ENCODE measurements at places on chromosomes 1 and 21.

DNA sequence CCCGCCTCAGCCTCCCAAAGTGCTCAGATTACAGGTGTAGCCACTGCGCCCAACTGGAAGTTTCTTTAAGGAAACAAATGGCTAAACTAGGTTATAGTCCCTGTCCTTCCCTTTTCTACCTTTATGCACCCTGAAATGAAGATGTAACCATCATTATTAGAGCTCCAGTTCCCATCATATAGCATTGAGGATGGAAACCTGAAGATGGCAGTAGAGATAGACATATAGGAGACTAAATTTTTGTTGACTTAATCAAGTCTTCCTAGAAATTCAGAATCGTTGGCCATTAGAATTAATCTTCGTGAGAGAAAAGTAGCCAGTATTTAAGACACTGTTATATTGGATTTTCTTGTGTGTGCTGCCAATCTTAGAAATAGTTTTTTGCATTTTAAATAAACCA, 1016.3 kb upstream of the NCAM2 start:
- no peak for DNase-seq

GRCh38 chr1:227006226-227006796, 66.2 kb downstream of the COQ8A start:
- no peak for DNase-seq

DNA sequence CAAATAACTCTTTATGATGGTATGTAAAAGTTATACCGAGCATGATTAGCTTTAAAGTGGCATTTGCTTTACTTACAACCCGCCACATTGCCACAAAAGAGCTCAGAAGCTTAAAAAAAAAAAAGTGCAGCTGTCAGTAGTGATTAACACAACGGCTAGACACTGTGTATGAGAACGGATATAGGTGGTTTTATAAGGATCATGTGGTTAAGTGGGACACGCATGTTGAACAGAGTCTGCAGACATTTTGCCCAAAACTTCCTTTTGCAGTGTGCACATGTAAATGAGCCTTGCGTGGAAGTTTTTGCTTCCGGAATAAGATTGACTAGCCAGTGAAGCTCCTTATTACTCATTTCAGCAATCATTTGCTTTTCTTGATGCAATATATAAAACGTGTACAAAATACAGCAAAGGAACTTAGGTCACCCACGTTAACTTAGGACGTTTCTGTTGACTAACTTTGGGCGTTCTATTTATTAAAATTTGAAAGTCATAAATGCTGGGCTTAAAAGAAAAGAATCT, 58.7 kb upstream of the RGS1 start:
- peak; percentile 30 for DNase-seq

DNA sequence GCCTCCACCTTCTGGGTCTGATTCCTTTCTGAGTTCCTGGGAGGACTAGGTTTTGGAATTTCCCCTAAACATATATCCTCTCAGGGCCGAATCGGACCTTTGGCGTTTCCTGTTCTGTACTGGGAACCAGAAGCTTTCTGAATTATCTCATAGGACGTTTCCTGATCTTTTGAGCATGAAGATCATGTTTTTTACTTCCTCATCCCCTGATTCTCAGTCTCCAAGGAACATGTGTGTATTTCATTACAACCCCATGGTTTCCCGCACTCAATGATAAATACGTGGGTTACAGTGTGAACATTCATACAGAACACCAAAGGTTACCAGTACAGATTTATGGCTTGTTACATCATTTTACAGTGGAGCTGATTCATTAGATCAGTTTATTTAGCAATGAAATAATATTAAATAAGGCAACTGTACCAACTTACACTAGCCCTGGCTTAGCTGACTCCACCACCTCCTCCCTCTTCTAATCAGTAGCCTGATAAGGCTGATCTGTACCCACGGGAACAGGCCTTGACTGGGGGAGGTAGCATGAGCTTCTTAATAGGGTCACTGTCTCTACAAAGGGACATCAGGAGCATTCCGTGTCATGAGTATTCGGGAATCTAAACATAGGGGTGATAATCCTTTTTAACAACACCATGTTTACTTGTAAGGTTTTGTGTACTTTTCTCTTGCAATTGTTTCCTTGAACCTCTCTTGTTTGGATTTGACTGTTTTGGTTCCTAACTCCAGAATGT, 57.8 kb upstream of the ERRFI1 start:
- no peak for DNase-seq

DNA sequence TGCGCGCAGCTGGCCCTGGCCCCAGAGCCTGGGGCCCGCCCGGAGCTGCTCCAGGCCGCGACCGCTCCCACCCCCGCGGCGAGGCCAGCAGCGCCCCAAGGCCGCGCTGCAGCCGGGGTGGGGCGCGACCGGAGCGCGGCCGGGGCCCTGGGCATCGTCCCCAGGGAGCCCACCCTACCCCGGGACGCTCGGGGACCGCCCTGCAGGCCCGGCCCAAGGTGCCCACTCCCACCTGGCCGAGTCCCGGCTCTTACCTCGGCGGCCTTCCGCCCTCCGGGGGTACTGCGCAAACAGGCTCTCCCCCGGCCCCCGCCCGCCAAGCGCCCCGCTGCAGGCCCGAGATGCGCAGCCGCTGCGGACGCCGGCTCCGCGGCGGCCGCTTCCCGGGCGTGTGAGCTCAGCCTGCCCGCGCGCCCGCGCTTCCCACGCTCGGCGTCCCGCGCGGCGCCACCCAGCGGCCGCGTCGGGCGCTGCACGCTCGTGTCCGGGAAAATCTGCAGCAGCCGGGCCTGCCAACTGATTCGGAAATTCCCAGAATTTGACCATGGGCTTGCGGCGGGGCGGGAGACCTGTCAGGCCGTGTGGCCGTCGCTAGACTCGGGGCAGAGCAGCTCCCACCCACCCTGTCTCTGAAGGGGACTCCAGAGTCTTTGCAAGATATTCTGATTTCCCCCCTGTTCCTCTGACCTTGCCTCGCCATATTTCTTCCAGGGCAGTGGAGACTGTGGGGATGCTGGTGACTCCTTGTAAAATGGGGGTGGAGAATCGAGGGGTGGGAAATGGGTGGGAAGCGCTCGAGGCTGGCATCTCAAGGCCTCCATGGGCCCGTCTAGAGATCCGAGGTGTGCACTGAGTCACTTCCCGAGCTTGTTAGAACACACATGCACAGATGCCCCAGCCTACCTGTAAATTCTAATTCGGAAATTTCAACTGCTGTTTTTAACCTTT, 41.9 kb downstream of the CD34 start:
- DNase-seq: peak; percentile 66

GRCh38 chr1:7827126-7827955, 25.5 kb downstream of the UTS2 start:
- peak; percentile 37 for DNase-seq

DNA sequence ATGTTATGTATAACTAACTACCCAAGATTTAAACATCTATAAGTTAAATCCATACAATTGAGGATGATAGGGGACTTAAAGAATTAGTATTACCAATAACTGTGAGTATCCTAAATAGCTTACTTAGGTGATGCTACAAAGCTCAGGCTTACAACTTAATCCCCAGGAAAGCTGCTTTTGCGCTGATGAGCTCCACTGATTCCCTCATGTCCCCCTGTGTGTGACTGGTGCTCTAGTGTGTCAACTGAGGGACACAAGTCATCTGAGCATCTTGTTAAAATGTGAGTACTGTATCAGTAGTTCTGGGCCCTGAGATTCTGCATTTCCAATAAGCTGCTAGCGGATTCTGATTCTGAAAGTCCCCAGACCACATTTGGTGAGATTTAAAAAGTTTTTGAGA, 1458.8 kb downstream of the MRPL39 start:
- no peak for DNase-seq

GRCh38 chr1:147822292-147822691, 61.9 kb upstream of the GJA5 start:
- no peak for DNase-seq

DNA sequence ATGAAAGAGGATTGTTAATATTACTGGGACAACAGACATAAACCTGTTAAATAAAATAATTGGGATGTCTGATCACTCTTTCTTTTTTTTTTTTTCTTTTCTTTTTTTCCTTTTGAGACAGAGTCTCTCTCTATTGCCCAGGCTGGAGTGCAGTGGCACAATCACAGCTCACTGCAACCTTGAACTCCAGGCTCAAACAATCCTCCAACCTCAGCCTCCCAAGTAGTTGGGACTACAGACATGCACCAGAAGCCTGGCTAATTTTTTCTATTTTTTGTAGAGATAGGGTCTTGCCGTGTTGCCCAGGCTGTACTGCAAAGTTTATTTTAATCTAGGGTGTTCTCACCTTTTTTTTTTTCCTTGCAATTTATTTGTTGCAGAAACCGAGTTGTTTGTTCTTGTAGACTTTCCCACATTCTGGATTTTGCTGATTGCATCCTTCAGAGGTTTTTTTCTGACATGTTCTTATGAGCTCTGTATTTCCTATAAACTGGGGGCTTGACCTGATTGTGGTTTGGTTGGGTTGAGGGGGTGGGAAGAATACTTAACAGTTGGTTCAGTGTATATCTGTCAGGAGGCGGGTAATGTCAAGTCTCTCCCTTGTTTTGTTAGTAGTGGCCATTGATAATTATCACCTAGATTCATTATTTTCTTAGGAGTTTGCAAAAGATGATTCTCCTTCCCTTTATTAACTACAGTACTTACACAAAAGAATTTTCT, 125.2 kb downstream of the MAST2 start:
- DNase-seq: no peak

- DNase-seq: peak; percentile 14
Measured at GRCh38 chr1:228037401-228038386, 30.9 kb downstream of the WNT3A start.

DNA sequence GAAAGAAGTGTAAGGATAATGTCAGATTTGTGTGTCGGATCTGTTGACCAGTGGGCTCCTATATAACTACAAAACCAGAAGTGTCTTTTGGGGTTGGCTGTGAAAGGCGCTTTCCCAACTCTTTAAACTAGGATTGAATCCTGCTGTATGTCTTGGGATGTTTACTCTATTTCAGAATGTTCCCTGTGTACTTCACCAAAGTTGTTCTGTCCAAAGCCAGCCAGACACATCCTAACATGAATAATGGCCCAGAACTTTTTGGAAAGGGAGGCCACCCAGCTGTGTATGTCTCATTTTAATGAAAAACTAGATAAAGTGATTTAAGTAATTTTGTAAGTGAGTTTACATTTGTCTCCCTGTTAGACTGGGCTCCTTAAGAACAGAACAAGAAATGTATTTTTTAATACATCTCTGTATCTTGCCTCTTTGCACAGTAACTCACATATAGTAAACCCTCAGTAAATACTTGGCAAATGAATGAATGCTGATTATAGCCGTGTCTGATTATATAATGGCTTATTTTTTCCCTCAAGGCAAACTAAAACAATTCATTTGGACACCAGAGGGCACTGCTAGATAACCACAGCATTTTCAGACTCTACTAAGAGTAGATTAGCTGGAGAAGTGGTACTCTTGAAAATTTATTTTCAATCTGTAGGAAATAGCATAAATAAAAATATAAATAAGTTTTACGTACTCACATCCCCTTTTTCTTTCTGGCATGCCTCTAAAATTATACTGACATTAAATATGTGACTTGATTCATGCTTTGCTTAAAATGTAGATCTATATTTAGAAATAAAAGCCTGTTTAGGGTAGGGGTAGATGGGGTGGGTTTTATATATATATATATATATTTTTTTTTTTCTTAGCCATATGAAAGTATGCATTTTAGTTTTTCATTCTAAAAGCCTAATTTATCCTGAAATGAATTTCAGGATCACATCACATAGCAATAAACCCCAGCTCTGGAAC, 23.8 kb downstream of the TSEN15 start:
- no peak for DNase-seq

DNA sequence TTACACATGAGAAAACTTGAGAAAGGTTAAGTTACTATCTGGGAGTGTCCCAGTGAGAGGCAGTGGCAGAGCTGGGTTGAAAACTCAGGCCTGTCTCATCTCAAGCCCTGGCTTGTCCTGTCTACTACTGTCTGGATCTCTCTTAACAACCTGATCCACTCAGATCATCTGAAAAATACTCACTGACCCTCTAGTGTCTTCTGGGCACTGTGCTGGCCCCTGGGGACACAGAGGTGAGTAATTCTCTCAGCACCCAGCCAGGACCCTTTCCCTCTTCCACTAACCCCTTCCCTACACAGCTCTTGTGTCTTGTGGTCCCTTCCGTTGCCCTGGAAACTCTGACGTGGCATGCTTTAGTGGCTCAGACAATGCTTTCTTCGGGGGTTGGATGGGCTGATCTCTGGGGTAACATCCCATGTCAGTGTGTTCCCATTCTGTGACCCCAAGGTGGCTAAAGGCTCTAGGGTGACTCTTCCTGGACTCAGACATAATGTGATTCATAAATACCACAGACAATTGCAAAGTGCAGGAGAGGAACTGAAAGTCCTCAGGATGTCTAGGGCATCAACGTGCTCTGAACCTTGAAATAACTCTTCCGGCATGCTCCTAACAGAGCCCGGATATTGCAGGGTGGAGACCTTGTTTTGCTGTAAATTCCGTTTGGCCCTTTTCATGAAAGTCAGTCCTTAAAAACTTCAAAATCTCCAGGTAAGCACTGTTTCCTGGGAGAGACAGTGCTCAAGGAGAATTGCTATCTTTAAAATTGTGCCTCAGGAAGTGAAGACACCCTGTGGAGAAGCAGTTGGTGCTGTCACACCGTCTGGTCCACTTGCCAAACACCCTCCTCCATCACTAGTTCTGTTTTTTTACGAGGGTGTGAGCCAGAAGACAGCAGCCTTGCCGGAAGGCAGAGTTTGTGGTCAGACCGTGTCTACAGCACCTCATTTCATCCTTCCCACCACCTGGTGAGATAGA, 4.0 kb downstream of the SHISAL2A start:
- DNase-seq: peak; percentile 77

GRCh38 chr1:207134581-207134980, 30.5 kb downstream of the C4BPA start:
- no peak for DNase-seq

GRCh38 chr1:111633736-111634247, 14.2 kb downstream of the RAP1A start:
- no peak for DNase-seq

DNA sequence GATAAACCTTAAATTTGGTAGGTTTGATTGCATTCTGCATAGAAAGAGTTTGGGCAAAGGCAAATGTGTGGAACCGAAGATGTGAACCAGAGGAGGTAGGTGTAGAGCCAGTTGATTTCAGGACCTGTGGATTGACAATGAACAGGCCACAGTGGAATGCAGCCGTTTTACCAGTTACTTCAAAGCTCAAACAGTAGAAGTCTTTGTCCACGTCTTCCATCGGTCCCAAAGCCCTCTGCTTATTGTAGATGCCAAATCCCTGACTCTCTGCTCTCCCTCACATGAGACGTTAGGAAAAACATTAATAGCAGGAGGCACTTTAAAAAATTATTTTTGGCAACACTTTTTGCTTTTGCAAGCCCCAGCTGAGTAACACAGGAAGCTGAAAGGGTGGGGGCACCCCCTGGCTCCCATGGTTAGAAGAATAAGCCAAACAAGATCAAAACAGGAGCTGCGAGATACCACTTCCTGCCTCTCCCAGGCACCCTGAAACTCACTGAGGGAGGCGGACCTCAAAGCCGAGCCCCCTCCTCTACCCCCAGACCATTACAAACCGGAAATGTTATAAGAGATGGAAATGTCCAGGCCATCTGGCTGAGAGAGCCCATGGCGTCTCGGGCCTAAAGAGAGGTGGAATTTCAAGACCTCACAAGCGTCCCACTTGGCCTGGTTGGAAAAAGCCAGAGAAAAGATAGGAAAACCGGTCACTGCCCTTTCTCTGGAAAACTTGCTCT, 13.5 kb downstream of the TRAF3IP3 start:
- peak; percentile 63 for DNase-seq

- DNase-seq: no peak
Measured at GRCh38 chr1:79694241-79694640, 687.7 kb upstream of the ADGRL4 start.

- DNase-seq: no peak
Measured at GRCh38 chr1:92934395-92935378, 26.6 kb downstream of the DIPK1A start.

Measured in activated CD4-positive, alpha-beta T cell treated with anti-CD3 and anti-CD28 coated beads, Interleukin-2, amount 50 U/mL, for 1 hour (primary cell).